ENCODE measurements at places on chromosomes 1 and 21.

DNA sequence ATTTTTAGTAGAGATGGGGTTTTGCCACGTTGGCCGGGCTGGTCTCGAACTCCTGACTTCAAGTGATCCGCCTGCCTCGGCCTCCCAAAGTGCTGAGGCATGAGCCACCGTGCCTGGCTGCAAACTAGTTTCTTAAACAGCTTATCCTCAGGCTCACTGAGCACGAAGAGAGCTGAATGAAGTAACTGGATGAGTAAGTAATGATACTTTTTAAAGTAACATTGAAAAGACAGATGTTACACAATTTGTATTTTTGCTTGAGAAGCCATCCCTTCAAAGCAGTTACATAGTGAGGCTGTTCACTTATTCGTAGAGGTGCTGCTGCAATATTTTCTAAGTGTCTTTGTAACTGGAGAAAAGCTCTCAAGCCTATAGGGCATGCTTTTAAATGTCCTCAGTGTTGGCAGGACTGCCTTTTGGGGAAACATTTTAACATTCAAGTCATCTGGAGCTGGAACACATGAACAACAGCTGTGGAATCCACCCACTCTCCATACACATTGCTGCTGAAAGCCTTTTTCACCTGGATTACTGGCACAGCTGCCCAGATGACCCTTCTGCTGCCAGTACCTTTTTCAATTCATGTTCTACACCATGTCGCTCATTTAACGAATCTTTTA is 2.7 kb upstream of the YBX1 start:
- no peak for DNase-seq

GRCh38 chr1:37673920-37674319 is 18.4 kb upstream of the CDCA8 start:
- DNase-seq = no peak

GRCh38 chr1:48794816-48795215 is 18.1 kb upstream of the BEND5 start:
- DNase-seq = no peak

DNA sequence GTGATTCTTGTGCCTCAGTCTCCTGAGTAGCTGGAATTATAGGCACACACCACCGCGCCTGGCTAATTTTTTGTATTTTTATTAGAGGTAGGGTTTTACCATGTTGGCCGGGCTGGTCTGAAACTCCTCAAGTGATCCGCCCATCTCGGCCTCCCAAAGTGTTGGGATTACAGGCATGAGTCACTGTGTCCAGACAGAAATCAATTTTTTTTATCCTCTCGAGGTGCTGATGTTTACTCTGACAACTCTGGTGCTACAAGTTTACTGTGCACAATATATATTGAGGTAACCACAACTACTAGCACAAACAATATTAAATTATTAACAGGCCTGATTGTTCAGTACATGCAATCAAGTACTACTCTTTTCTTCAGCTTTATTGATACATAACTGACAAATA is 39.7 kb downstream of the F13B start:
- DNase-seq = no peak

- no peak for DNase-seq
These were observed 5.7 kb downstream of the FHL3 start for GRCh38 chr1:37999430-38000232.

DNA sequence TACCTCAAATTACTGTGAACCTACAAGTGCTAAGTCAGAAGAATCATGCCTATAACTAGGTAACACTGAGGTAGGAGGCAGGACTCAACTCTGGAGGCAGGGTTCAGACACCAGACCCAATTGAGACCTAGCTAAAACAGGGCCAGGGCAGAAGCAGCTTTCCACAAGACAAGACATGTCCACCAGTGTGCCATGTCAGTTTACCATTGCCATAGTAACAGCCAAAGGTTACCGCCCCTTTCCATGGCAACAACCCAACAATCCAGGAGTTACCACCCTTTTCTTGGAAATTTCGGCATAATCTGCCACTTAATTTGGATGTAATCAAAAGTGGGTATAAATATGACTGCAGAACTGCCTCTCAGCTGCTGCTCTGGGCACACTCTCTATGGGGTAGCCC is 432.3 kb downstream of the DPYD start:
- DNase-seq = no peak

- no peak for DNase-seq
These were observed at the start of gene DSCAM for GRCh38 chr21:40846587-40847411. TSS of gene DSCAM (minus strand) at chr21:40847158. CDS start at chr21:40846661, 497 bp downstream.

DNA sequence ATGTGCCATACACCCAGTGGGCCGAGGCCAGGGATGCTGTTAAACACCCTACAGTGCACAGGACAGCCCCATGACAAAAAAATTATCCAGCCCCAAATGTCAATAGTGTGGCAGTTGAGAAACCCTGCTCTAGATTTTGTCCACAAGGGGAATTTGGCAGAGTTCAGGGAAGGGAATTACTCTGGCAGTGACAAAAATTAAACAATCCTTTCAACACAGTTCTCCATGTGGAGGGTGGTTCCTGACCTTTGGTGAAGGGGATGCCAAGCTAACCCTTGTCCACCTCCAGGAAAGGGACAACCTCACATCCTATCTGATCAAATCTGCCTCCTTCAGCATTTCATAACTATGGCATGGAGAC is 28.4 kb upstream of the CD84 start:
- DNase-seq = no peak

GRCh38 chr21:46361176-46361575 is 37.2 kb downstream of the PCNT start:
- no peak for DNase-seq

GRCh38 chr21:45555251-45555556 is 13.0 kb upstream of the SLC19A1 start:
- no peak for DNase-seq

GRCh38 chr1:2343023-2343935 is 48.1 kb downstream of the MORN1 start:
- no peak for DNase-seq

DNA sequence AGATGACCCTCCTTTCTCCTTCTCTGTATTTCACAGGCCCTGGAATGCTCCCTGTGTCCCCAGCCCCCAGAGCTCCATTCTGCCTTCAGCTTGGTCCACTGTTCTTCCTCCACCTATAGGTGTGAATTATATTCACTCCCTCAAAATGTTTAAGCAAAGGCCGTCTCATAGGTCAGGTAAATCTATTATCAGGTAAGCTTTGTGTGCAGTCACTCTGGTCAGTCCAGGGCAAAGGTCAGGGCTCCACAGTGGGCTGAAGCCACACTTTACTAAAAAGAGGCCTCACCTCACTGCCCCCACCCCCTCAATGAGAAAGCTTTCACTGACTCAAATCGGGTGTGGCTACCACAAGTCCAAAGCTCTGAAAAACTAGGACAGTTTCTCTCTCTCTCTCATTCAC is 65.9 kb downstream of the DNTTIP2 start:
- DNase-seq = no peak

- DNase-seq = no peak
These were observed at the start of gene NAV1 for GRCh38 chr1:201538612-201539551. TSS of gene NAV1 (plus strand) at chr1:201539127. CDS start at chr1:201622885, 83,758 bp downstream.

GRCh38 chr21:43600642-43601402 is 58.5 kb downstream of the HSF2BP start:
- DNase-seq = peak; percentile 87

DNA sequence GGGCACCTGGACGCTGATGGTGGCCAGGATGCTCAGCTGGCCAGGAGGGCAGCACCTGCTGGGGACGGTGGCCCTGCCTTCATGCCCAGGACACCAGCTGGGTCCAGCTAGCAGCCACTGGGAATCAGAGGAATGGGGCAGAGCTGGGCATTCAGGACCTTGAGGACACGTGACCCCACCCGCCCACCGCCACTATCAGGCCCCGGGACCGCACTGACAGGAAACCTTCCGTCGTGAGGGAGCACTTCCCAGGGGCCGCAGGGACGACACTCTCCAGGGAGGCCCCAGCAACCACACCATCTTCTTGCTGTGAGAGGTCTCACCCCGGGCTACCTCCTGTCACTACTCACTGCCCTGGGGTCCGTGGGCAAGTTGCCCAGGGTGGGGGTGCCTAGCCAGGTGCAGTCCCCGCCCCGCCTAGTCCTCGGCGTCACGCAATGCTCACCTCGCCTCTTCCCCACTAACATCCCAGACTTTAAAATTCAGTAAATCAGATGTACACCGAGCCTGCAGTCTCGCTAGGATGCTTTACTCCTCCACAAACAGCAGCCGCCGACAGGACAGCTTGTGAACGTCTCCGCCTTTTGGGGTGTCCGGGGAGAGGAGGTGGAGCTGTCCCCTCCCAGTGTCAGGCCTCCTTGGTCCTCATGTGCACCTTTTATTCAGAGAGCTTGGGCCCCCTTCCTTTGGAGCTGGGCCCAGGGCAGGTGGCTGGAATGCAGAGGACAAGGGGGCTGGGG is 4.9 kb downstream of the VWA1 start:
- no peak for DNase-seq

GRCh38 chr1:10540277-10541005 is 65.7 kb downstream of the PEX14 start:
- no peak for DNase-seq

DNA sequence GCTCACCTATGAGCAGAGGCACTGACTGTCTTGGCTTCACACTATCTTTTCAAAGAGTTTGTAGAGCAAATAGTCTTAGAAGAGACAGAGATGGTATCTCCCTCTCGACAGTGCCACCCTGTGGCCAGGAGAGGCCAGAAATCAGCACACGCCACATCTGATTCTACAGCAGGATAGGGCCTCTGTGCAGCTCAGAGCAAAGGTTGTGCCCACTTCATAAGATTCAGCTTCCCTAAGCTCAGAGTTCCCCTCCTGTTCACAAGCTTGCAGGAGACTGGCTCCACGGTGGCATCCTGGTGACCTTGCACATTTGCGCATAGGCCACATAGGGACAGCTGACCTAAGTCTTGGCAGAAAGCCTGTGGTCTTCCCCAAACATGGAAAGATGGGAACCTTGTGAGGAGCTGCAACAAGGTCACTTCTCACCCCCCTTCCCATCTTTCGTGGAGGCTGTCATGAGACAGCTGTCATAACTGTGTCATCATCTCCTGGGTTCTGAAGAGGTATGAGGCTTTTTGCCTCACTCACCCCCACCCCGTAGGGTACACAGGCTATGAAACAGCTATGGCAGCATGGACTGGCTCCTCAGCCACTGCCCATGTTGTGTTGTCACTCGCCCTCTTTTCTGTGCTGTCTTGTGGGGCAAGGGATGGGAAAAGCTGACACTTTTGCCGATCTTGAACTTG is 3.0 kb downstream of the ITLN2 start:
- no peak for DNase-seq

GRCh38 chr1:168098534-168099320 is 38.0 kb downstream of the GPR161 start:
- no peak for DNase-seq

DNA sequence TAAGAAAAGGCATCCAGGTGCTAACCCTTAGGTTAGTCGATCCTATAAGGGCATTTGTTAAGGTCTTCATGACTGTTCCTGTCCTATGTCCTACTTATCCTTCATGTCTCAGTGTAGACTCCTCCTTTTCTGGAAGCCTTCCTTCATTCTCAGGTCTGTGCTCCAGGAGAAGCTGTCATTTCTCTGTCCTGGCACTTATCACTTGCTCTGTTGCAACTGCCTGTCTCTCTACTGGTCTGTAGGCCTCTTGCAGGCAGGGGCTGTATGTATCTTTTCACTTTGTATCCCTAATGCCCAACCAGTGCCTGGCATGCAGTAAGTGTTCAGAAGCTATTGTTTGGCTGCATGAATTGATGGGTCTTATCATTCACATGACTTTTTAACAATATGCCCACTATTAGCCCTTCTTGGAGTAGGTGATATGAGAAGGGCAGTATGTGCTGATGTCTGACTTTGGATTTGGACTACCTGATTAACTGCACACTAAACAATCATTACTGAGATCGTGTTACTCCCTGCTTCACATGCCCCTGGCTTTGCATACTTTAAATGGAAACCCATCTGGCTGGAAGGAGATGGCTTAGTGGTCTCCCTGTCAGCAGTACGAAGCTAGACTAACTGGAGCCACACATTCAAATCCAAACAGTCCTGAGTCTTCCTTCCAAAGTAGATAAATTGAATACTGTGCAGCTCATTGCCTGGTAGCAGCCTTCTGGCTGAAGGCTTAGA is 88.8 kb downstream of the RGL1 start:
- DNase-seq = no peak

- no peak for DNase-seq
These were observed 1.6 kb downstream of the FAM3B start for GRCh38 chr21:41318218-41318617.

GRCh38 chr1:17629460-17629859 is 90.0 kb downstream of the ARHGEF10L start:
- no peak for DNase-seq

DNA sequence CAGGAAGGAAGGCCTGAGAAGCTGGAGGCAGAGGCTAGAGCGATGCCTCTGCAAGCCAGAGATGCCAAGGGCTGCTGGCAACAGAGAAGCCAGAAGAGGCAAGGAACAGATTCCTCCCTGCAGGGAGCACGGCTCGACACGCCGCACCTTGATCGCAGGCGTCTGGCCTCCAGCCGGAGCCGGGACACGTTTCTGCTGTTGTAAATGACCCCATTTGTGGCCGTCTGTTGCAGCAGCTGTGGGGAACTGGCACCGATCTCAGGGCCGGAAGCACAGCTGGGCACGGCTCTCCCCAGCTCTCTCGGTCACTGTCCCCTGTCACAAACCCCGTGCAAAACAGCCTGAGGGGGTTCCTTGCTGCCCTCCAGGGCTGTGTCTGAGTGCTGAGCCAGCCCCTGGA is 59.6 kb downstream of the SIK1 start:
- no peak for DNase-seq

DNA sequence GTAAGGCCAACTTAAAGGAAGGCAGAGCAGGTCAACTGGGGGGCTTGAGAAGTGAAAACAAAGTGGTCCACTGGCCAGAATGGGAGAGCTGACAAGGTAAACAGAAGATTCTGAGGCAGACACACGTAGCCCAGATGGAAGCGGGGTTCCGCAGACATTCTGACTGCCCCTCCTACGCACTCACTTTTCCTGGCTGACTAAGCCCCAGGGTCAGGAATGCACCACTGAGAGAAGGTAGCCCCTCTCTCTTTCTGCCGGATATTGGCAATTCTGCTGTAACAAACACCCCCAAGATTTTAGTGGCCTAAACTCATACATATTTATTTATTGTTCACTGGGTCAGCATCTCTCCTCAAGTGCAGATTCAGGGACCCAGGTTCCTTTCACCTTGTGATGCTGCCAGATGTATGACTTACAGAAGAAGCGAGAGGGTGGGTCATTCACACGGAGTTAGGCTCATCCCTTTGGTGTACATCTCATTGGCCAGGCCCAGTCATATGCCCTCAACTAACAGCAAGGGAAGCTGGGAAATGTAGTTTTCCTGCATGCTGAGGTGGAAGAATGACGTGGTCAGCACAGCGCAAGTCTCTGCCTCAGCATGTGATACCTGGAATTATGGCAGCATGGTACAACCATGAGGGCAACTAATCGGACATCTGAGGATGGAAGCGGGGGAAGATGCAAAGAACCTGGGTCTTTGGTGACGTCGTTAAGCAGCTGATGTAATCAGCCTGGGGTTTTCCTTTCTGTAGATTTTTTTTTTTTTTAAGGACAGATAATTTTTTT is 43.4 kb upstream of the MRPS6 start:
- peak; percentile 66 for DNase-seq

DNA sequence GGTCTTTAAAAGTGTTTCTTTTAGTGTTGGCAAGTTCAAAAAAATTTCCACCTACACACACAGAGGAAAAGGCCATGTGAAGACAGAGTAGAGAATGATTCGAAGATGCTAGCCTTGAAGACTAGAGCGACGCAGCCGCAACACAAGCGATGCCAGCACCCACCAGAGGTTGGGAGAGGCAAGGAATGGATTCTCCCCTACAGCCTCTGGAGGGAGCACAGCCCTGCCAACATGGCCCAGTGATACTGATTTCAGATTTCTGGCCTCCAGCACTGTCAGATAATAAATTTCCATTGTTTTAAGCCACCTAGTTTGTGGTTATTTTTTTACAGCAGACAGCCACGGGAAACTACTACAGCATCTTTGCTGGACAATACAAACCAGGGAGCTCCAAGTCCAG is 6.9 kb upstream of the ADAR start:
- no peak for DNase-seq
